Activated CD4-positive, alpha-beta T cell treated with anti-CD3 and anti-CD28 coated beads, Interleukin-2, amount 50 U/mL, for 4 hours (primary cell): ENCODE measurements at places on chromosomes 1 and 21.

DNA sequence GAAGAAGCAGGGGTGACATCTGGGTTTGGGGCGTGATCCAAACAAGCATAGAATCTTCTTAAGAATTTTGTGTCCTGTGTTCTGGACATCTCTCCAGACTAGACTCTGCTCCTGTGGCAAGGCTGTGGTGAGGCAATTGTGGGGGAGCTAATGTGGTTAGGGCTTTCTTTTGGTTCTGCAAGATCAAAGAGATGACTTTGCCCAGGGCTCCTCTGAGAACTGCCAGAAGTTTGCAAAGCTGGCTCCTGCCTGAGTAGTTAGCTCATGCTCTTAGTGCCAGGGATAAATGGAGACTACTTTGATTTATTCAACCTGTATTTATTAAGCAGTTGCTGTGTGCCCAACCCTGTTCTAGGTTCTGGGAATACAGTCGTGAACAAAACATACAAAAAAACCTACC lies 34.0 kb upstream of the CRNN start:
- no peak for DNase-seq

- no peak for DNase-seq
Observed at GRCh38 chr1:203136409-203137042, 9.0 kb downstream of the ADORA1 start.

- no peak for DNase-seq
Observed at GRCh38 chr21:43832158-43832550, 32.9 kb upstream of the AGPAT3 start.

DNA sequence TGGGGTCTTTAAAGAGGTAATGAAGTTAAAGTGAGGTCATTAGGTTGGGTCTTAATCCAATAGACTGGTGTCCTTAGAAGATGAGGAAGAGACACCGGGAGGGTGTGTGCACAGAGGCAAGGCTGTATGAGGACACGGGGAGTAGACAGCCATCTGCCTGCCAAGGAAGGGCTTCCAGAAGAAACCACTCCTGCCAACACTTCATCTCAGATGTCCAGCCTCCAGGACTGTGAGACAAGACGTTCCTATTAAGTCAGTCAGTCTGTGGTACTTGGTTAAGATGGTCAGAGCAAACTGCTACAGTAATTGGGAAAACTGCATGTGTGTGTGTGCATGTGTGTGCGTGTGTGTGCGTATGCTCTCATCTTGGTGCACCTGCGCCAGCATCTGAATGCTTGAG lies 77.1 kb downstream of the RYR2 start:
- no peak for DNase-seq

- DNase-seq, result no peak
Observed at GRCh38 chr1:89945852-89946476, 48.9 kb upstream of the ZNF326 start.

DNA sequence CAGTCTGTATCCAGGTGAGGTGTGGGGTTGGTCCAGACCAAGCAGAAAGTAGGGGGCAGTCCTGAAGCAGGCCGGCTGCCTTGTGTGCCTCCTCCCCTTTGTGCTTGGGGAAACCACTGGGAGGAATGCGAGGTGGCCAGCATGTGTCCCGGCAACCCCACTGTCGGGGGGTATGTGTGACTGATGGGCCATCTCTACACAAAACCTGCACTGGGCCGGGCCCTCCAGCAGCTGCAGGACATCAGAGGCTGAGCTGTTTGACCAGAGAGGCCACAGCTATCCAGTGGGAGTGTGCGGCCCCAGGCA lies 33.3 kb downstream of the TMEM51 start:
- no peak for DNase-seq

DNA sequence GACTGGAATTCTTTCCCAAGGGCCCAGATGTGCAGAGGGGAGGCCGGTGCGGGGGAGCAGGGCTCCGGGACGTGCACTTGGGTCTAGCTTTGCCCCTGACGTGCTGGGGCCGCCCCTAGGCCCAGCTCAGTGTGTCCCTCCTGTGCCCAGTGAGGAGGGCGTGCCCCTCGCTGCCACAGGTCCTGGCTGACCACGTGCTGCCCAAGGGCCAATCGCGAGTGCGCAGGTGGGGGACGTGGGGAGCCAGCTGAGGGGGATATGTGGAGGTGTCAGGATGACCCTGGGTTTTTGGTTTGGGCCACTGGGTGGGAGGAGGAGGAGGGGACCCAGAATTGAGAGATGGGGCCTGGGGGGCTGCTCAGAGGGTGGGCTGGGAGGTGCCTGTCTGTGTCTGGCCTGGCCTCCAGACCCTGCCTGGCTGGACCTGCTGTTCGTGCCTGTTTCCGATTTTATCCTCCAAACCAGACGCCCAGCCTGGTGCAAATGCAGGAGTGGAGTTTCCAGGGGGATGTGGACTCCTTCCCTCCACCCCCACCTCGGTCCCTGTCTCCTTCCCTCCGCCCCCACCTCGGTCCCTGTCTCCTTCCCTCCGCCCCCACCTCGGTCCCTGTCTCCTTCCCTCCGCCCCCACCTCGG lies 6.1 kb upstream of the RNF223 start:
- no peak for DNase-seq

GRCh38 chr1:161250829-161251228 lies 7.7 kb upstream of the PCP4L1 start:
- DNase-seq, result no peak

GRCh38 chr1:30912224-30912623 lies 3.7 kb upstream of the SDC3 start:
- DNase-seq, result no peak

DNA sequence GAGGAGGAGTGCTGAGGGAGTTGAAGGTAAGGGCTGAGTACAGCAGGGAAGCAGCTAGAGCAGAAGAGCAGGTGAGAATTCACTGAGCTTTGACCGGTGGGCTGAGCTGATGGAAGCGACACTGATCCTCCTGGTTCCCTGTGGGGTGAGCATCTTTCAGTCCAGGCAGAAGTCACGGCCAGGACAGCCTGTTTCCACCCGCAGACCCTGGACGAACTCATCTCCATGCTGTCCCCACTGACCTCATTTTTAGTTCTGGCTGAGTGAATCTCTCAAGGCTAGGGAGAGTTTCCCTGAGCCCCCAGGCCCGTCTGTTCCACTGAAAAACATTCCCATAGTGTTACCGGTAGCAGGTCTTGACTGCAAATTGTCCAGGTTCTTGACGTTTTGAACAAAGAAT lies 31.5 kb downstream of the FAM163A start:
- DNase-seq, result no peak

DNA sequence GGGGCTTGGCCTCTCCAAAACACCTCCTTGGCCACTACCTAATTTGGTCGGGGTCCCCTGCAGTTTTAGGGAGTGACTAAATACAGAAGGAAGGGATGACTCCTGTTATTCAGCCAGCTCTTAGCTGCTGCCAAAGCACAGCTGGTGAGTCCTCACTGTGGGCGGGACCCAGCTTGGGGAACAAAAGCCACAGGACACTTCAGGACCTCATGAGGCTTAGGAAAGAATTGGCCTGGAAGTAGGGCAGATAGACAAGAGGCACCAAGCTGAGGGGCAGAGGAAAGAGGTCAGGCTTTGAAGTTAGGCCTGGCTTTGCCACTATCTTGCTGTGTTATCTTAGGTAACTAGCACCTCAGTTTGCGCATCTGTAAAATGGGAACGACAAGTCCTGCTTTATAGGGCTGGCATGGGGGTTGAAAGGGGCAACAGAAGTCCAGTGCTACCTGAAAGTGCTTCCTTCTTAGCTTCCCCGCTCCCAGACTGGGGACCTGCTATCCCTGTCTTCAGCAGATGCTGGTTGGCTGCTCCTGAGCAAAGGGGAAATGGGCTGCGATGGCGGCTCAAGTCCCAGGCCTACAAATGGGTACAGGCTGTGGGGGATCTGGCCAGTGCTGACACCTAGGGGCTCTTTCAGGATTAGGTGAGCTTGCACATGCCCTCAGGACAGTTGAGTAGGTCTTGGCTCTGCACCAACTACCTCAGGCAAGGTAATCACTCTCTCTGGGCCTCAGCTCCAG lies 15.7 kb downstream of the IFI6 start:
- no peak for DNase-seq

DNA sequence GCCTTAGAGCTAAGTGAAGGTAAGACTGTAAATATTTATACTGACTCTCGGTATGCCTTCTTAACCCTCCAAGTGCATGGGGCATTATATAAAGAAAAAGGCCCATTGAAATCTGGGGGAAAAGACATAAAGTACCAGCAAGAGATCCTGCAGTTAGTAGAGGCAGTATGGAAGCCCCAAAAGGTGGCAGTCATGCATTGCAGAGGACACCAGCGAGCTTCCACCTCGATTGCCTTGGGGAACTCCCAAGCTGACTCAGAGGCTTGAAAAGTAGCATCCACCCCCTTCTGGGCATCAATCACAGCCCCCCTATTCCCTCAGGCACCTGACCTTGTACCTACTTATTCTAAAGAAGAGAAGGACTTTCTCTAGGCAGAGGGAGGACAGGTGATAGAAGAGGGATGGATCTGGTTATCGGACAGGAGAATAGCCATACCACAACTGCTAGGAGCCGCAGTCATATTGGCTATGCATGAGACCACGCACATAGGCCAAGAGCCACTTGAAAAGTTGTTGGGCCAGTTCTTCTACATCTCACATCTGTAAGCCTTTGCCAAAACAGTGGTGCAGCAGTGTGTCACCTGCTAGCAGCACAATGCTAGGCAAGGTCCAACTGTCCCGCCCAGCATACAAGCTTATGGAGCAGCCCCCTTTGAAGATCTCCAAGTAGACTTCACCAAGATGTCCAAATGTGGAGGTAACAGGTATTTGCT lies 19.4 kb downstream of the PLA2G2F start:
- DNase-seq, result peak; percentile 10

GRCh38 chr1:31199949-31200348 lies 39.7 kb downstream of the NKAIN1 start:
- DNase-seq, result no peak

- no peak for DNase-seq
Observed at GRCh38 chr21:46151261-46151988, 4.0 kb downstream of the FTCD start.

DNA sequence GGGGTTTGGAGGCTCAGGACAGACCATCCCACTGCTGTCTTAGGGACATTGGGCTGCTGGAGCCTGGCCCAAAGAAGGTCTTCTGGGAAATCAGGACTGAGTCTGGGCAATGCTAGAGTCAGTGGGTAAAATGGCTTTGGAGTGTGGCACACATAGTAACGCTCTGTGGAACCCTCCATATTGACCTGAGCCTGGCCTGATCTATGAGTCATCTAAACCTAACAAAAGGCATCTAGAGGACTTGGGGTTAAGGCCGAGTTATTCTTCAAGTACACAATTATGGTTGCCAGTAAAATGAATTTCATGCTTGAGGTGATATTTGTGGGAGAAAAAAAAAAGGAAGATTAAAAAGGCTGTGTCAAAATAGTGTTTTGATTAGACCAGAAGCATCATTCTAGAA lies 77.7 kb downstream of the ST6GALNAC5 start:
- no peak for DNase-seq

GRCh38 chr1:79741720-79742421 lies 735.3 kb upstream of the ADGRL4 start:
- DNase-seq, result no peak

DNA sequence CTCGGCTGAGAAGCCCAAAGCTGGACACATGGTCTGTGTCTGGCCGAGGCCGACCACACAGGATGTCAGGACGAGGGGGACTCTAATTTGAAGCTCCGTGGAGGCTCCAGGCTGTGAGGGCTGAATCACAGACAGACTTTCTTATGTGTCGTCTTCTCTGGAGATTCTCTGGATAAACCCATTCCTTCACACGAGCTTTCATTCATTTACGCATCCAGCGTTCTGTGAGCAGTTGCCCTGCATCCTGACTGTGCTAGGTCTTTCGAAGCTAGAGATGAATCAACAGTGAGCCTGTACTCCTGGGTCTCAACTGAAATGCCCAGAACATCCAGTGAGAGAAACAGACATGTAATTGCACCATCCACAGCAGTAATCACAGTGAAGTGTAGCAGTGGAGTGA lies 49.6 kb downstream of the ECE1 start:
- no peak for DNase-seq

DNA sequence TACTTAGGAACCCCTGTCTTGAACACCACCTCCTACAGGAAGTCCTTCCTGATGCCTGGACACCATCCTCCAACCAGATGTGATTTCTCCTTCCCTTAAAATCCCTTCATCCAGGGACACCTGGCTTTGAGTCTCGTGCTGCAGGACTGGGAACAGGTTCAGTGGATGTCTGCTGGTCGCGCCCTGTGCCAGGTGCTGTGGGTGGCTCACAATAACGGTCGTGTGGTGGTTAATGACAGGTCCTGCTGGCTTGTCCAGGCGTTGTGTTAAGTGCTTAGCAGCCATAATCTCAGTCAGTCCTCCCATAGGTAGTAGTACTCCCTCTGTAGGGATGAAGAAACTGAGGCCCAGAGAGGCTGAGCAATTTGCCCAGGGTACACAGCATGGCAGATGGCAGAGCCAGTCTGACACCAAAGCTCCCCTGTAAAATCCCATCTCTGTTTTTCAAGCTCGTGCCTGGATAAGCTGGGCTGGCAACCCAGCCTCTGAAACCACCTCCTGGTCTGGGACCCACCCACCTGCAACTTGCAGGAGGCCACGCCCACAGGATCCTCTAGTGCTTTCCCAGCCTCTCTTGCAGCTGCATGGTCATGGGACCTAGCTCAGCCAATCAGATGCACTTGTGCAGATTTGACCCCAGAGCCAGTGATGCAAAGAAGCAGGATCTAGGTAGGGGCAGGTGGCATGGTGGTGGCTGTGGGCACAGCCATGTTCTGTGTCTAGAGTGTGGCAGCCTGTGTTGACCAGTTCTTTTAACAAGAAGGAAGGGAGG lies 106.0 kb upstream of the IFFO2 start:
- DNase-seq, result no peak

- no peak for DNase-seq
Observed at GRCh38 chr1:22290611-22291010, 147.7 kb upstream of the WNT4 start.

DNA sequence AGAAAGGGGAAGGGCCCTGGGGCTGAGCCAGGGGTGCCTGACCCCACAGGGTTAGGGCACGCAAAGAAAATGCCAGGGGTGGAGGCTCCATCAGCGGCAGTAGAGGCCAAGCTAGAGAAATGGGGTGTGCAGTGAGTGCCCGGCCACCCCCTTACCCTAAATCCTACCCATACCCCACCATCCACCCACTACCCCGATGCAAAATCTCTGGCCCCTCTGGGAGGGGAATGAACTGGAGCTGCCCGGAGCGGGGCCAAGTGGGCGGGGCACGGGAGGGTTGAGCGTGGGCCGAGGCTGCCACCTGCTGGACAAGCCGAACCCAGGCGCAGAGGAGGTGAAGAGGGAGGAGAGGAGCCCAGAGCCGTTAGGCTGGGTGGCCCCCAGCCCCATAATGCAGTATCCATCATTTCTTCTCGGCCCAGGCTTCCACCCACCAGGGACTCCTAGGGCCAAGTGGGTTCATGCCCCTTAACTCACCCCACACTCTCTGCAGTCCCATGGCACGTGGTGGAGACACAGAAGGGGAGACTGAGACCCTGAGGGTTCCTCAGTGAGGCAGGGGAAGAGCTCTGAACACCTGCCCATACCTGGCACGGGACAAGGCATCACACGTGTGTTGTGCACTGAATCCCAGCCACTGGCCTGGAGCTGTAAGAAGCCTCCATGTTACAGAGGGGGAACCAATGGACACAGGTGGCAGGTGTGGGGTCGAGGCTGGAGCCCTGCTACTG lies 1.4 kb upstream of the C1QC start:
- DNase-seq, result peak; percentile 52
